ENCODE measurements at places on chromosomes 4 and X. TPM values are rescaled to one million over a fixed set of nuclear protein-coding genes. Genes with fewer than 3 reads are reported as not detected.

DNA sequence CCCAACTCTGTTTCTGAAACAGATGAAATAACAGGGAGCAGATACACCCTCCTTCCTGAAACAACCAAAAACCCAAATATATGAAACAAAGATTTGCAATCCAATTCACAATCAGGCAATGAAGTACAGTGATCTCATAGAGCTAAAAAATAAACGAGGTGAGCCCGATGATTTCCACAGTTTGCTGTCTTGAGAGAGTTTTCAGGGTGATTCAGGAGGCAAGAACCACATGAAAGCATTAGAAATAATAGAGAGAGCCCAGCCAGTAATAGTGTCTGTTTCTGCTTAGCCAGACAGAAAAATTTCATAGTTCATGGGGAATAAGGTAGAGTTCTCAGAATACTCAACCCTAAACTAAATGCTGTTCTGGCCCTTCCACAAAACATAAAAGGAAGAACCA, 296.2 kb downstream of the PDHA2 start:
- H3K27me3 ChIP-seq: no peaks in the 10 kb centered on the region
- no peak for DNase-seq
- H3K36me3 ChIP-seq: no peaks in the 10 kb centered on the region
- H3K4me3 ChIP-seq: no peak overlapping the region

DNA sequence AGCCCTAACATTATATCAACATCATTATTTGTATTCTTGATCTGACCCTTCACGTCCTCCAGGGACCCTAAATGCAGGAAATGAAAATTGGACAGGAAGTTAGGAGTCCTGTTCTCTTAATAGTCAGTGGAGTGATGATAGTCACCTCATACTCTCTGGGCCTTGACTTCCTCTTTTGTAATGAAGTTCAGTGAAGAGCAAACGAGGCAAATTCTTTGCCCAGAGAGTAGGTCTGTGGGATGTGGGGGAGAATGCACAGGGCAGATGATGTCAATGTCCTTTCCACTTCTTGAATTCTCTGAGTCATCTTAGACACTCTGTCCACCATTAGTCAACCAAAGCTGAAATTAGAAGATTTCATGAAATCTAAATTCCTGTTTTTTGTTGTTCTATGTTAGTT, 17.1 kb upstream of the GPRIN3 start:
- H3K4me3 ChIP-seq: no peak overlapping the region
- no peak for DNase-seq
- no peaks in the 10 kb centered on the region for H3K36me3 ChIP-seq
- no peak overlapping the region for H3K27ac ChIP-seq

- H3K27me3 ChIP-seq: no peaks in the 10 kb centered on the region
- H3K4me1 ChIP-seq: no peaks in the 10 kb centered on the region
Measured at GRCh38 chr4:10582059-10582686, 102.4 kb downstream of the CLNK start.

DNA sequence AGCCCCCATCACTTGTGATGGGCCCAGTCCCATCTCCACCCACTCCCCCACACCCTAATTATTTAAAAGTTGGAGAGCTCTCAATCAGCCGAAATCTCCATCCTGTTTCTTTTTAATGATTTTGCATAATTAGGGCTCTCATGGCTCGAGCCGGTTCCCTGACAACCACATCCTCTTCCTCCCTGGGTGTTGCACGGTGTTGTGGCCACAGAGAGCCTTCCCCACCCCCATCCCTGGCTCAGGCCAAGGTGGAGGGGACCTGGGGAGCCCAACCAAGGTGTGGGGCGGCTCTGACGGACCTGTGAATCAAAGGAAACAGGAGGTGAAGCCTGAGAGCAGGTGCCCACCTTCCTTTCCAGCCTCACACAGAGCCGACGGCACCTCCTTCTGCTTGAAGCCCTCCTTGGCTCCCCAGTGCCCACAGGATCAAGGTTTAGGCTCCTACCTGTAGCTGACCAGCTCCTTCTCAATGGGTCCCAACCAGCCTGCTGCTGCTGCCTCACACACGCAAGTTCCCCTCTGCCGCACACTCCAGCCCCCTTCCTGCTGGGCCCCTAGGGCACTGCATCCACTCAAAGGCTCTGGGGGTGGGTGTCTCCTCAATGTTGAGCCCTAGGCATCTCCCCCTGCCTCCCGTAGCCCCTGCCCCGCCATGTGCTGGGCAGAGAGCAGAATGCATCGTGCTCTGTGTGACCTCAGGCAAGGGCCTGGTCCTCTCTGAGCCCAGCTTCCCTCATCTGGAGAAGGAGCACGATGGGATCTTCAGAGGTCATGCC, 68.7 kb downstream of the WFS1 start:
- no peaks in the 10 kb centered on the region for H3K4me1 ChIP-seq
- DNase-seq: no peak
- no peaks in the 10 kb centered on the region for H3K36me3 ChIP-seq
- H3K27me3 ChIP-seq: peaks cover 47% of the 10 kb centered on the region

- no peak overlapping the region for H3K4me3 ChIP-seq
- no peaks in the 10 kb centered on the region for H3K27me3 ChIP-seq
- DNase-seq: no peak
Measured at GRCh38 chr4:37780444-37781130, 45.9 kb upstream of the PGM2 start.

DNA sequence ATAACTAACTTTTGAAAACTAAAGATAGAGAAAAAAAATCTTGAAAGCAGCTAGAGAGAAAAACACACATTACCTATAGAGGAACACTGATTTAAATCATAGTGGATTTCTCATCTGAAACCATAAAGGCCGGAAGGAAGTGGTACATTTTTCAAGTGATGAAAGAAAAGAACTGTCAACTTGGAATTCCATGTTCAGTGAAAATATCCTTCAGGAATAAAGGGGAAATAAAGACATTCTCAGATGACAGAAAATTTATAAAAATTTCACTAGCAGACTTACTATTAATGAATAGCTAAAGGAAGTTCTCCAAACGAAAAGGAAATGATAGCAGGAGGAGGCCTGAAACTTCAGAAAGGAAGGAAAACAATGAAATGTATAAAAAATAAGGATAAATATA, 7.6 kb upstream of the JADE3 start:
- no peaks in the 10 kb centered on the region for H3K27me3 ChIP-seq
- no peak overlapping the region for H3K27ac ChIP-seq
- no peak for DNase-seq
- no peaks in the 10 kb centered on the region for H3K36me3 ChIP-seq

DNA sequence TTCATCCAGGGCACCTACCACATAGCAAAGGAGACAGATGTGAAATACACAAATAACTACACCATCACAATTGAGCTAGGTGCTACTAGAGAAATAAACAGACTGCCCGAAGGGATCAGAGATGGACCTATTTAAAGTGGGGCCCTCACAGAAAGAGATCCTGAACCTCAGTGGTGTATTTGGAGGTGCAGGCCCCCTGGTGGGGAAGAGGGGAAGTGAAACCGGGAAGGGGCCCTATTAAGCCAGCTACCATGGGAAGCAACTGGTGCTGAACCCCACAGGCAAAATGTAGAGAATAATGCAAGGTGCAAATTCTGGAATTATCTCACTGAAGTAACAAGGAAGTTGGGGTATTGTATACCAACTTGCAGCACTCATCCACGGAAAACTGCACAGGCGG, 78.6 kb upstream of the FAM9A start:
- DNase-seq: no peak
- H3K27ac ChIP-seq: no peak overlapping the region
- H3K36me3 ChIP-seq: no peaks in the 10 kb centered on the region
- H3K27me3 ChIP-seq: no peaks in the 10 kb centered on the region
- no peaks in the 10 kb centered on the region for H3K4me1 ChIP-seq

GRCh38 chrX:151776936-151777335, 42.4 kb downstream of the CNGA2 start:
- no peaks in the 10 kb centered on the region for H3K4me1 ChIP-seq
- no peak overlapping the region for H3K27ac ChIP-seq
- DNase-seq: no peak
- no peaks in the 10 kb centered on the region for H3K36me3 ChIP-seq
- peaks cover 27% of the 10 kb centered on the region for H3K27me3 ChIP-seq

DNA sequence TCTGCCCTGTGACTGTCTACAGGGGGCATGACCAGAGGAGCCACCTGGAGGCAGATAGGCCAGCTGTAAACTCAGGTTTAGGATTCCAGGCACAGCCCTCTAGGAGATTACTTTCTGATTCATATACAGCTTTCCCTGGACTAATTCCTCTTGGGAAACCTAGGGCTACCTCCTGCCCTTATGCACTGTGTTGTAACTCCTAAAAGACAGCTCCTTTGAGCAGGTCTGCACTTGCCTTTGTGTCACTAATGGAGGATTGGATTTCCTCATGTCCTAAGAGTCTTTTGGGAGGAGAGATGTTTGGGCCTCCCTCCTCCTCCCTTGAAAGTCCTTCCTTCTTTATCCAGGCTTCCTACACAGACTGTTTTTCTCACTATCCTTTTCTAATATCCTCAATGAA, 202.0 kb downstream of the PCDH19 start:
- no peak overlapping the region for H3K27ac ChIP-seq
- no peak for DNase-seq
- no peaks in the 10 kb centered on the region for H3K36me3 ChIP-seq
- no peaks in the 10 kb centered on the region for H3K27me3 ChIP-seq
- H3K4me1 ChIP-seq: no peaks in the 10 kb centered on the region

GRCh38 chr4:154314248-154314647, 177.4 kb downstream of the DCHS2 start:
- DNase-seq: no peak
- H3K4me1 ChIP-seq: no peaks in the 10 kb centered on the region
- no peak overlapping the region for H3K4me3 ChIP-seq
- H3K27ac ChIP-seq: no peak overlapping the region
- no peaks in the 10 kb centered on the region for H3K27me3 ChIP-seq

GRCh38 chr4:879729-880077, 52.4 kb downstream of the GAK start:
- H3K4me3 ChIP-seq: no peak overlapping the region
- DNase-seq: no peak
- H3K36me3 ChIP-seq: peaks cover 13% of the 10 kb centered on the region
- H3K4me1 ChIP-seq: no peaks in the 10 kb centered on the region
- H3K27me3 ChIP-seq: no peaks in the 10 kb centered on the region

DNA sequence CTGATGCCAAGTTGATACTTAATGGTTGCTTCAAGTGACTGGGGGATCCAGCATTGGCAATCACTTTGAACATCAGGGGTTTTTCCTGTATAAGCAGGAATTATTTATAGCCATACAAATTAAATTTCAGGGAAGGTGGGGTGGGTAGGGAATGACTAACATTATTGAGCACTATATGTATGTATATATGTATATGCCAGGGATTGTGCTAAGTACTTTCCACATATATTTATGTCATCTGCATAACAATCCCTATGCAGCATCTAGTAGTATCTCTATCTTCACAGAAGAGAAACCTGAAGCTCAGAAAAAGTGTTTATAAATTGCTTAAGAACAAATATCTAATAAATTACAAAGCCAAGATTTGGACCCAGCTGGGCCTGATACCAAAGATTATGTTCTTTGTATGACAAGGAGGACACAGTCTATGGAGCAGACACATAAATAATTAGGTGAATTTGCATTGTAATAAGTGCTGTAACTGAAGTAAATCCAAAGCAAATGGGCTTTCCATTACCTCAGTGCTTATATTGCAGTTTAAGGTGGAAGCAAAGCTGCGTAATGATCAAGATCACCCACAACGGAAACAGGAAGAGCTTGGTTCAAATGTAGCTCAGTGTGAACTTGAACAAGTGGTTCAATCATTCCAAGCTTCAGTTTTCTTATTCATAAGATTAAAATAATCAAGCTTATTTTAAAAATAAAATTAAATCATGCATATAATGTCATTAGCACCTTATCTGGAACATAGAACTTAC, 18.9 kb upstream of the RASGEF1B start:
- no peaks in the 10 kb centered on the region for H3K27me3 ChIP-seq
- H3K36me3 ChIP-seq: no peaks in the 10 kb centered on the region
- H3K4me1 ChIP-seq: no peaks in the 10 kb centered on the region
- no peak overlapping the region for H3K4me3 ChIP-seq

GRCh38 chrX:68889249-68889648, 60.4 kb downstream of the EFNB1 start:
- H3K4me1 ChIP-seq: no peaks in the 10 kb centered on the region
- no peak overlapping the region for H3K4me3 ChIP-seq
- no peaks in the 10 kb centered on the region for H3K36me3 ChIP-seq
- no peaks in the 10 kb centered on the region for H3K27me3 ChIP-seq
- H3K27ac ChIP-seq: no peak overlapping the region

DNA sequence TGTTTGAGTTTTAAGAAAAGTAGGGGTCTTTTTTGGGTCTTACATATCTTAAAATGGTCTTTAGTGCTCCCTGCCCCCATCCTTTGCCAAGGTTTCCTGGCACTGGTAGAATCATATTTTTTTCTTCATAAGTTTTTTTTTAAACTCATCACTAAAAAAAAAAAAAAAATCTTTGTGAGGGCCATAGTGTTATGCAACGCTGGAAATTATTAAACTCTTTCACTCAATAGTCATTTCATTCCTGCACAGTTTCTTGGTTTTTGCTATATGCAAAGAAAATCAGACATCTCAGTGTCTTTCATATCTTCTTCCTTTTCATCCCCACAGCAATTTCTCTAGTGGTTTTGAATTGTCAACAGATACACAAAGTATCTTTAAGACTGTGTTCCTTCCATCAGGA, 95.6 kb downstream of the TMA16 start:
- H3K4me1 ChIP-seq: no peaks in the 10 kb centered on the region
- no peak overlapping the region for H3K27ac ChIP-seq
- no peaks in the 10 kb centered on the region for H3K36me3 ChIP-seq
- no peak for DNase-seq
- no peak overlapping the region for H3K4me3 ChIP-seq

DNA sequence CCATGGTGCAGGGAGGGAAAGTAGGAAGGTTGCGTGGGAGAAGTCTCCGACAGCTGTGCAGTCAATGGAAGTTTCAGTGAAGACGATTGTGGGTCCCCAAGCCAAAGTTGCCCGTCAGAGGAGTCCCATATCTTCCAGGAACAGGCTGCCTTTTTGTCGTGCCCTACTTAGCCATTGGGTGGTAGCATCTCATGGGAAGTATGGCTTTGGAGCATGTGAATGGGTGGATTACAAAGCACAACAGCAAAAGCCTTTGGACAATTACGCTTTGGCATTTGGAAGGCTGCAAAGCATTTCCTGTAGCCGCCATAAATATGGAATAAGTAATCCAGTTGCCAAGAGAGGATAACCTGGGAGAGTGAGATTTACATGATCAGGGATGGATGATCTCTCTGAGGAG, 300.7 kb upstream of the BOD1L1 start:
- no peak overlapping the region for H3K27ac ChIP-seq
- H3K27me3 ChIP-seq: no peaks in the 10 kb centered on the region
- H3K36me3 ChIP-seq: no peaks in the 10 kb centered on the region
- no peak for DNase-seq
- no peak overlapping the region for H3K4me3 ChIP-seq
- H3K4me1 ChIP-seq: no peaks in the 10 kb centered on the region

Gene CHST7
- 7.5 TPM for total RNA-seq

Gene SMAD1
- 62.8 TPM for total RNA-seq

Gene ADRA2C
- total RNA-seq: 6.9 TPM

Gene PAGE4
- not detected for total RNA-seq

Gene BMP3
- total RNA-seq: 0.98 TPM

Gene TEX13D
- not detected for total RNA-seq

Gene PDZD4
- total RNA-seq: 5.6 TPM

All from breast epithelium (tissue), 4 donors.